ENCODE measurements at places on chromosomes 16 and 17.

- no peak for DNase-seq
Measured at GRCh38 chr16:67847064-67847861, at the start of gene CENPT. CENPT (minus strand) TSS chr16:67847693; CDS start chr16:67833859, 13,834 bp downstream.

GRCh38 chr16:89922884-89923639 is at the start of gene TUBB3:
TUBB3 (plus strand) TSS chr16:89923342; CDS start chr16:89923402, 60 bp downstream.
- DNase-seq: peak; percentile 87

GRCh38 chr17:68740555-68741447 is 139.6 kb upstream of the FAM20A start:
- DNase-seq: no peak

DNA sequence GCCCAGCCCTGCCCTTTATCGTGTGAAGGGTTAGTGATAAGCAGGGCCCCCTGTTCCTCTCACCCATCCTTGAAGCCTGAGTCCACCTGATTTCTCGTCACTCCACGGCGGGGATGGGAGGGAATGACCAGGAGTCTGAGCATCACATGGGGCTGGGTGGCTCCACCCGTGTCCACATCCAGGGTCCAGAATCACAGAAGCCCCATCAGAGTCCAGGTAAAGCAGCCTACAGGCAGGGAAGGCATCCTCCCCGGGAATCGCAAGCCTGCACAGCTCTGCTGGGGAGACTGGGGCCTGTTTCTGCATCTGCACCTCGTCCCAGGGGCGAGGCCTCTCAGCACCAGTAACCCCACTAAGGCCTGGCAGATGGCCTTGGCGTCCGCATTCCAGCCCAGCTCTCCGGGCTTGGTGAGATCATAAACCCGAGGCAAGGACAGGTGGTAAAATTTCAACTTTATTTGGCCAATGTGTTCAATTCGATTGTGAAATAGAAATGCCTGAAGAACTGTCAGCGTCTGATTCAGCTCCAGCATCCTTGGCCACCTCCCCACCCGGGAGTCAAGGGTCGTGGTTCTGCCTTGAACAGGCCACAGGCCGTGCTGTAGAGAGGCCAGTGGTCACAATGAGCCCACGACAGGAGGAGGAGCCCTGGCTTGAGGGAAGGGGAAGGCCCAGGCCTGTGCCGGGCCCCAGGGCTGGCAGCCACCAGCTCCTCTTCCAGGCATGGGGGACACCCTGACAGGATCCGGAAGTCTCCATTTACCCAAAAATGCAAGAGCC is 8.1 kb upstream of the PPP1R27 start:
- DNase-seq: no peak

GRCh38 chr17:36629252-36629847 is 28.0 kb downstream of the MRM1 start:
- DNase-seq: peak; percentile 56

DNA sequence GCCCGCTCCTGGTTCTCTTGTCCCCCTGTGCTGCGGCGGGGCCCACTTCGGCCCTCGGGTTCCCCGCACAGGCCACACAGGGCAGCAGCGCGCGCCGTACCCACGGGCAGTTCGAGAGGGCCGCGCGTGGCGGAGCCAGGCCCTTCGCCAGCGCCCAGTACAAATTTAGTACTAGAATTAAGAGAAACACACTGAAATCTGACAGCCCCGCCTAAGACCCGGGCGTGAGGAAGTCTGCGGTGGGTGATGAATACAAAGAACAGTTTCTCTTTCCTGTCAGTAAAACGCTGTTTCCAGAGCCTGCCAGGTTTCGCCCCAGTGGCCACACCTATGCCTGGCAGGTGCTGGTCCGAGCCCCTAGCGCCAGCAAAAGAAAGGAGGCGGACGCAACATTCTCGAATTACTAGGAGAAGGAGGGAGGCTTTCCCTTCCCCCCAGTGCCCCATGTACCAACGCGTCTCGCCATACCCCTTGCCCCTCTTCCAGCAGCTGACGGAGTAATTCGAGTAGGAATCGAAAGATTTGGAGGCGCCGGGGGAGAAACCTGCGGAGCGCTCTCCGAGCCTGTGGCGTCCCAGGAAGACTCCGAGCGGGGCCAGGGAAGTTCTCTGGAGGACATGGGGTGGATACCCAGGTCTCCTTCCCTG is 591 bp upstream of the SLFN5 start:
- DNase-seq: no peak

DNA sequence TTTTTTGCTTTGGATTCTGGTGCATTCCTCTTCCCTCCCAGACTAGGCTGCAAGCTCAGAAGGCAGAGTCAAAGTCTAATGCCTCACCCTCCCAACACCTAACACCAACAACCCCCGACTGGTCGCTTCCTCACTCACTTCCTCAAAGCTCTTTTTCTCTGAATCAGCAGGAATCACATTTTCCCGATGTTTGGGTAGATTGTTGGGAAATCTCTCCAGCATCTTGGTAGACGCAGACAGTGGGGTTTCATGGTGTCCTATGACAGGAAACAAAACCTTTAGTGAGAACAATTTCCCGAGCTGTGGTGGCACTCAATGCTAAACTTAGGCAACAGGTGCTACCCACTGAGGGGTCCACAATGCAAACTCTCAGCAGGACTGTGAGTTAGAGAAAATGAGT is 39.9 kb upstream of the ICAM2 start:
- DNase-seq: no peak

DNA sequence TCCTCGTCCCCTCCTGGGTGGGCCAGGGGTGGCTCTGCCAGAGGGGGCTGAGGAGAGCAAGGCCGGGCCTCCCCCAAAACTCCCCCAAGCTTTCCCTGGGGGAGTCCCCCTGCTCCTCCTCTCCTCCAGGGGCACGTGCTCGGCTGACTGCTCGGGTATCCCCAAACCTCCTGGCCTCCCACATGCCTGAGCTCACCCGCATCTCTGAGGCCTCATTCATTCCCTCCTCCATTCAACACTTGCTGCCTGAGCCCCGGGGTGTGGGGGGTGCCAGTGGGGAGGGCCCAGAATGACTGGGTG is 83.1 kb downstream of the RTN4RL1 start:
- no peak for DNase-seq

DNA sequence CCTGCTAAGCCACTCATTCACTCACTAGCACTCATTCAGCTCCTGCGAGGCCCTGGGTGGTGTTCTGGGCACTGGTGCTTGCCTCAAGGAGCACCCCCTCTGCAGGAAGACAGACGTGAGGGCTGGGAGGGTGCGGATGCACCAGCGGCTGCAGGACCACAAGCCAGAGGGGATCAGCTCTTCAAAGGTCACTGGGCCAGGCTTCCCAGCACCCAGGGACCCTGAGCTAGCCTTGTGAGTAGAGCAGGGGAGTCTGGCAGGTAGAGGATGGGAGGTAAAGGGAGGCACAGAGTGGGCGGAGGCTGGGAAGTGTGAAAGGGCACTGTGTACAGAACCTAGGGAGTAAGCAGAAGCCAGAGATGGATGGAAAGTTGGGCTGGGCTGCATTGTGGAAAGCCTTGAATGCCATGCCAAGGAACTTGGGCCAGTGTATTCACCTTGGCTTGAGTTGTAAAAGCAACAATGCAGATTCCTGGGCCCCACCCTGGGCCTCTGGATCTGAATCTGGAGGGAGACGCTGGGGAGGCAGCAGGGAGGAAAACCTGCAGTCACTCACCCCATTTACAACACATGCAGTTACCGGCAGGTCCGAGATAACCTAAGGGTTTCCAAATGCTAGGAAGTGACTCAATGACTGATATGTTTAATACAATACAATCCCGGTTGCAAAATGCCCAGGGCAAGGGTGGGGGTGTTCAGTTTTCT is 1.7 kb downstream of the IL4R start:
- no peak for DNase-seq

DNA sequence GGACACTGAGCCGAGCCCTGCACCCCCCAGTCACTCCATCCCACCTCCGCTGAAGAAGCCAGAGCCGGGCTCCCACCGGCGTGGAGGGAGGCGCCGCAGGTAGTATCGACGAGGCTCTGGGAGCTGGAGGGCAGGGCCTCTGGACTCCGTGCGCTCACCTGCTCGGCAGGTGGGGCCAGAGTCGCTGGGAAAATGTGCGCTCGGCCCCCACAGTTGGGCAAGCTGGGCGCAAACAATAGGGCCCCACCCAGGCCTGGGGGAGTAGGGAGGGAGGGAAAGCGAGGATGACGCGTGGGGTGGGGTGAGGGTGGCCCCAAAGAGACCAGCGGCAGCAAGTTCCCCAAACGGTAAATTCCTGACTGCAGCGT is 668 bp downstream of the JUP start:
- no peak for DNase-seq

DNA sequence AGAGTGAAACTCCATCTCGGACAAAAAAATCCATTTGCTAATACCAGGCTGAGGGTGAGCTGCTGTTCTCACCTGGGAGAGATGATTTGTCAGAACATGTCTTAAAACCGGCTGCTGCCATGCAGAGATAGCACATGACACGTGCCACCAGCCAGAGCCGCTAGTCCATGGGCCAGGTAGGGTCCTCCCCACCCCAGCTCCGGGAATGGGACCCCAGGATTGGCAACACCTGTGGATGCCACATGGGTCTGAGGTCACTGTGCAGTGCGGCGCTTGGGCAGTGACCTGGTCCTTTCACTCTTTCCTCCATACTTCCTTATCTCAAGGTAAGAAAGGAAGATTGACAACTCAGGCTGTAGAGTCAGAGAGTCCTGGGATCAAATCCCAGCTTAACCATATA is 393.3 kb upstream of the TNRC6C start:
- peak; percentile 12 for DNase-seq

- DNase-seq: no peak
Measured at GRCh38 chr17:70920416-70920815, 751.1 kb downstream of the KCNJ2 start.

GRCh38 chr17:34726536-34727384 is 147.4 kb downstream of the TMEM132E start:
- no peak for DNase-seq

- no peak for DNase-seq
Measured at GRCh38 chr16:5328546-5328945, 231.0 kb upstream of the EEF2KMT start.

GRCh38 chr16:66894948-66895688 is 14.8 kb downstream of the PDP2 start:
- no peak for DNase-seq

GRCh38 chr16:14505846-14506245 is 124.2 kb downstream of the PARN start:
- no peak for DNase-seq
